ENCODE measurements at places on chromosomes 6 and 20.

DNA sequence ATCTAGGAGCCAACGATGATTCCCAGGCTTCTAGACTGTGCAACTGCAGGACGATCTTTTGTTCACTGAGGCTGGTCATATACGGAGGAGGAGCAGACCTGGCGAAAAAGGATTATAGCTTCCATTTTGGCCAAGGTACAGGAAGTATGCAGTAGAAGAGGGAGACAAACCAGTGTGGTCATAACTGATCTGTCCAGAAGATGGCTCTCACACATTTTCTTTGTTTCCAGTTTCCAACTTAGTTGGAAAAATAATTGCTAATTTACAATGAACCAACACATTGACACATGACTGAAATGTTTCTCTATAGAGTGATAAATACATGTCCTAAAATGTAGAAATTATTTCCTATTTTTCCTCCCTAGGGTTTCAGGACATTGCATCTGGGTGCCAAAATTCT, 364.1 kb upstream of the BTBD3 start:
- no peak for DNase-seq

GRCh38 chr6:169789944-169790927, 38.8 kb downstream of the ERMARD start:
- DNase-seq = peak; percentile 62

- DNase-seq = no peak
Measured at GRCh38 chr20:7637184-7637583, 303.1 kb downstream of the HAO1 start.

DNA sequence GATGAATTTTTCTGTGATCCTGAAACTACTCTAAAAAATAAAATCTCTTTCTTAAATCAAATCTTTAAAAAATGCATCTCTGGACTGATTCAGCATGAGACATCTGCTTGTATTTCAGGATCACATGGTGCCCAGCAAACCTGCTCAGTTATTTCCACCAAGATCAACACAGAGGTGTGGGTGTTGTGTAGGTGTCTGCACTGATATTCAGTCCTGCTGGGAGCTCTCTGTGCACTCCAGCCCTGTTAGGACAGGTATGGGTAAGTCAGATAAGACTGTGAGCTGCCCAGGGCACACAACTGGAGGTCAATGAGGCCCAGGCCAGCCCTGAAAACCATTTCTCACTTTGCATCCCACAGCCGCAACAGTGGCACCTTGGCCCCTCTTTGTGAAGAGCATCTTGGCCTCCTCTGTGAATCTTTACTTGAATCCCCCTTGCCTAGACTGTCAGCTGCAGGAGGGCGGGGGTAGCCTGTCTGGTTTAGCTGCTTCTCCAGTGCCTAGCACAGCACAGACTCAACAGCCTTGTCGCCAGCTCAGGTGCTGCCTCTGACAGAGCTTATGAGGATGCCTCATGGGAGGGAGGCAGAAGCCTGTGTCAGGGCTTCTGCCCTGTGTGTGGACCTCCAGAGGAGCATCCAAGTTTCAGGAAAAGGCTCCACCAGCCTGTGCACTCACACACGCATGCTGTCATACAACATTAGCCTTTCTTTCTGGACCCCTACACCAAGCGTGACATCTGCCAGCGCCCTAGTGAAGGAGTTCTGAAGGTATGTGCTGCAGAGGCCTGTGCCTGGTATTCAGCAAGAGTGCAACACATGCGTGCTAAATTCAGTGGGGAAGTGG, 187.6 kb upstream of the CST7 start:
- DNase-seq = no peak

DNA sequence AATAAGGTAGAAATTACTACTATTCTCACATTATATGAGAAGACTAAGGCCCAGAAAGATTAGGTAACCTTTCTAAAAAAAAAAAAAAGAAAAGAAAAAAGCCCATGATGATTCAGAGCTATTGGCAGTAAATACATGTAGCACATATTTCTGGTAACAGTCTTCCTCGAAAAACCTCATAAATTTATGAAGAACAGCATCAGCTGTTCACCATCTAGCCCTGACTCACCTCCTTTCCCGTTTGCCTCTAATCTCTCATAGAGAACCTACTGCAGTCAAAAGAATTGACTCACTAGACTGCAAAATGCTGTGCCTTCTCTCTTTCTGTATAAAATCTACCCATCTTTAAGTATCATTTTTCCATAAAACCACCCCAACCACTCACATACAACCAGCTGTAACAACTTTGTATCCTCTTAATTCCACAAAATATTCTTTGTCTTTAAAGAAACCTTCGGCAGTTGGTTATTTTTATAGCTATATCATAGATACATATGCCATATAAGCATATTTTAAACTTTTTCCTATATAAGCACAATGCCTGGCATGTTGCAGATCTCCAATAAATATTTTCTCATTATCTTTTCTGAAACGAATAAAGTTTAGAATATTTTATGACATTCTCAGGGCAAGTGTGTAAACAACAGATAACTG, 152.7 kb upstream of the ENPP5 start:
- no peak for DNase-seq

DNA sequence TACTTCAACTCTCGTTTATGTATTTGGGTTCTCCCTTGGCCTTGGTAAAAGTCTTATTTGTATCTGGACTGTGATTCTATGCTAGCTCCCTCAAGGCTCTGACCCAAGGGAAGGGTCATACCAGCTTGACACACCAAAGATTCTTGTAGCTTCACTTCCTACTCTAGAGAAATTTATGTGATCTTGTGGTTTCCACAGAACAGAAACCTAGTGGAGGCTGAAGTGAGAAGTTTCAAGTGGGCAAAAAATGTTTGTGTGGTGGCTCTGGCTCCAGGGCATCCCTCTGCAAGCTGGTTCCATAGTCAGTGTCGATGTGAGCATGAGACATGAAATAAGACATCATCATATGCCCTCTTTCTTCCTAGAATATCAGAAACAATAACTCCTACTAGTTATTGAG, 48.1 kb upstream of the TNFRSF21 start:
- no peak for DNase-seq

- no peak for DNase-seq
Measured at GRCh38 chr6:118186672-118187567, 279.9 kb downstream of the SLC35F1 start.

DNA sequence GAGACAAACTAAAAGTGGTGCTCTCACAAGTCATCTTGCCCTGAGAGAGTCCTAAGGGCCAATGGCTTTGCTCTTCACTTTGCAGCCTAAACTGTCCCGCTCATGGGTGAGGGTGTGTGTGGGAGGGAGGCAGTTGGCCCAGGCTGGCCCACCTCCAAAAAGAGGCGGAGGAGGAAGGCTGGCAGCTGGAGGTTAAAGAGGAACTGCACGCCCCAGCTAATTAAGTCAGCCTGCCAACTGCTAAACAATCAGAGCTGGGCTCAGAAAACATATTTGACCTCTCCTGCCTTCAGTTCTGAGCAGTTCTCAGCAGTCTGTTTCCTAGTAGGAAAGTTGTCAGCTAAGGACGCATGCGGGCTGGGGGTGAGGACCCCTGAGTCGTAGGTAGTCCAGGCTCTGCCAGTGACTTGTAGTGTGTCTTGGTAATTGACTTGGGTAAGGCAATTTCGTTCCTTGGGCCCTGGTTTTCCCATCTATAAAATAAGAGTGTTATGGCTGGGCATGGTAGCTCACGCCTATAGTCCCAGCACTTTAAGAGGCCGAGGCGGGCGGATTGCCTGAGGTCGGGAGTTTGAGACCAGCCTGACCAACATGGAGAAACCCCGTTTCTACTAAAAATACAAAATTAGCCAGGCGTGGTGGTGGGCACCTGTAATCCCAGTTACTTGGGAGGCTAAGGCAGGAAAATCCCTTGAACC, 17.0 kb downstream of the GSS start:
- no peak for DNase-seq

- DNase-seq = no peak
Measured at GRCh38 chr6:44082872-44083321, 44.4 kb downstream of the MRPL14 start.

DNA sequence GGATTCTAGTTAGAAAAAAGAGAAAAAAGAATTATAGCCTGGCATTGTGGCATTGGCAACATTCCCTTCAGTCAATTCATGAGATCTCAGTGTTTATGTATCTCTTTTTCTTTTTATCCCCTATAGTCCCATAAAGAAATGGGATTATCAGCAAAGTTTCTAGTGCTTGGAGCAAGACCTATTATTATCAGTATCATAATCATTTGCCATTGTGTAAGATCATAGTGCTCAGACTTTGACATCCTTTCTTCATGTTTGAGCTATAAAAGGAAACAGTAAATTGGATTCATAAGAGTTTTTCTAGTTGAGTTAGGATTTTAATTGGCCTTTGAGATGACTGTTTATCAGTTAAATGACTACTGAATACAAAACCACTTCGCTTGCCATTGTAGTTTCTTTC, 295.6 kb downstream of the GRIK2 start:
- DNase-seq = no peak

DNA sequence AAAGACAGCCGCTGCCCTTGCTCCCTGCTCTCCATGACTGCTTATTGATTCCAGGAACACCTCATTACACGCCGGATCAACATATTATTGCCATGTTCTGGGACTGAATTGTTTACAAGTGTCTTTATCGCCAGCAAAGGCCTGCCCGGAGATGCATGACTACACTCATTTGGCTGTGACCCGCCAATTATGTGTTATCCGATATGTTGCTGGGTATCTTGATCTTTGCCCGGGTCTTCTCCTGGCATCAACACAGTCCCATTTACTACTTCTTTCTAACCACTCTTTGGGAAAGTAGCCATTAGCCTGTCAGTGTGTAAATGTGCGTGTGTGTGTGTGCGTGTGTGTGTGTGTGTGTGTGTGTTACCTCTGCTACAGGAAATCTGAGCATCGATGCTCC, 15.4 kb downstream of the LINC00237 start:
- no peak for DNase-seq

- DNase-seq = no peak
Measured at GRCh38 chr6:82144007-82144851, 103.3 kb downstream of the IBTK start.

DNA sequence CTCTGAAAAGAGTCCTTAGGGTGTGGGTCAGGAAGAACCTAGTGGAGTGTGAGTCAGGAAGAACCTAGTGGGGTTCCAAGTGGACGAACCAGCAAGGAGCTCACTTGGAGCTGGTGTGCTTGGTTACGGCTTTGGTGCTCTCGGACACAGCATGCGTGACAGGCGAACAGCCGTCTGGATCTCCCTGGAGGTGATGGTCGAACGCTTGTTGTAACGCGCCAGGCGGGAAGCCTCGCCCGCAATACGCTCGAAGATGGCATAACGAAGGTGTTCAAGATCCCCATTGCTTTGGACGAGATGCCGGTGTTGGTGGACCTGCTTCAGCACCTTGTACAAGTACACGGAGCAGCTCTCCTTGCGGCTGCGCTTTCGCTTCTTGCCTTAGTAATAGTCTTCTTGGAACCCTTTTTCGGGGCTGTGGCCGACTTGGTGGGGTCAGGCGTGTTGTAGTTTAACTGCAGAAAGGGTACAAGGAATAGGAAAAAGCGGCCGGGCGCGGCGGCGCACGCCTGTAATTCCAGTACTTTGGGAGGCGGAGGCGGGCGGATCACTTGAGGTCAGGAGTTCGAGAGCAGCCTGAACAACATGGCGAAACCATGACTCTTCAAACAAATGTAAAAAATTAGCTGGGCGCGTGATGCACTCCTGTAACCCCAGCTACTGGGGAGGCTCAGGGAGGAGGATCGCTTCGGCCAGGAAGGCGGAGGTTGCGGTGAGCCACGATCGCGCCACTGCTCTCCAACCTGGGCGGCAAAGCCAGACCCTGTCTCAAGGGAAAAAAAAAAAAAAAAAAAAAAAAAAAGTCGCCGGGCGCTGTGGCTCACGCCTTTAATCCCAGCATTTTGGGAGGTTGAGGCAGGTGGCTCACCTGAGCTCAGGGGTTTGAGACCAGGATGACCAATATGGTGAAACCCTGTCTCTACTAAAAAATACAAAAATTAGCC, 48.0 kb downstream of the OR2B2 start:
- DNase-seq = no peak

- DNase-seq = no peak
Measured at GRCh38 chr6:259901-260508, 32.3 kb upstream of the DUSP22 start.

DNA sequence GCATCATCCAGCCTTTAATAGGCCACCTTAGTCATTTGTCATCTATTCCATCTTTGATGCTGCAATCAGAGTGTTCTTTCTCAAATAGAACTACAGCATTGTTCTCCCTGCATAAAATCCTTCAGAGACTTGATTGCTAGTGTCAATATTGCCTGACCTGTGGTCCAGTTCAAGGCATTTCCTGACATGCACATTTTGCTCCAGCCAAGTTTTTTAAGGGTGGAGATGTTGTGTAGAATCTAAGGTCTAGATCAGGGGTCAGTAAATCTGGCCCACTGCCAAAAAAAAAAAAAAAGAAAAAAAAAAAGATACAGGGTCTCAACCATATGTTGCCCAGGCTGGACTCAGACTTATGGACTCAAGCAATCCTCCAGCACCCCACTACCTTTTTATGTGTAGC, 354.4 kb downstream of the FRK start:
- DNase-seq = no peak

- DNase-seq = no peak
Measured at GRCh38 chr20:654417-654750, 1.4 kb upstream of the SRXN1 start.

- DNase-seq = no peak
Measured at GRCh38 chr6:34731393-34732060, 25.8 kb upstream of the SNRPC start.

GRCh38 chr6:41037107-41037900, 1.7 kb downstream of the UNC5CL start:
- DNase-seq = no peak

- DNase-seq = no peak
Measured at GRCh38 chr20:33839591-33839990, 28.4 kb downstream of the CHMP4B start.

DNA sequence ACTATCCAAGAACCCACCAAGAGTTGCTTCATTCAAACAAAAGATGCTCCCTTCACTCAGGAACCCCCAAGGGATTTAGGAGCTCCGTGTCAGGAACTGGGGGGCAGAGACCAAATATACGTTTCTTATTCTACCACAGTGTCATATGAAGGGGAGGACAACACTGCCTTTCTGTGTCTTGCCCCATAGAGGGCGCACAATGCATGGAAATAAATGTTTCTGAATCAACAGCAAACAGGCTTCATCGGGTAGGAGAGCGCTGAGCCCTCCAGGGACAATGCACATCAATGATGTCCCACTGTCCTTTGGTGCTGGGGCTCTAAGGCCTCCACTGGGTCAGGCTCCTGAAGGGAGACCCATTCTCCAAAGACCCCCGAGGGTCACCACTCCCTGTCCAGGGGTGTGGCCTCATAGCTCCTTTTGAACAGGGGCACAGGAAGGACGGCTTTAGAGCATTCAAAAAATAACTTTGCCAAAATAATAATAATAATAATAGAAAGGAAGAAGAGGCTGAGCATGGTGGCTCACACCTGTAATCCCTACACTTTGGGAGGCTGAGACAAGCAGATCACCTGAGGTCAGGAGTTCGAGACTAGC, 31.1 kb downstream of the PLG start:
- no peak for DNase-seq

DNA sequence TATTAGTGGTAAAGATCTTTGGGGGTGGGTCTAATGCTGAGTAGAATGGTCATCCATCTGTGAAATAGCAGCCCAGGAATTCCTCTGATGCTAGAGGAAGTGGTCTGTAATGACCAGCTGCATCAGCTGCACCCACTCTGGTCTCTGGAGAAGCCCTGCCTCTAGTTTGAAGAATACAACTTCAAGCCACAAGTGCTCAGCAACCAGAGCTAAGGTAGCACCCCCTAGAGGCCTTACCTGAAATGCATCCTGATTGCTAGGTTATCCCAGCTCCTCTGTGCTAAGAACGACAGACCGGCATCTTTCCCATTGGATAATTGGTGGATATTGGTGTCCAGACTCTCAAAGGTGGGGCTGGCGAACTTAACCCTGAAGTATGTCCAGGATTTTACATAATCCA, 58.2 kb downstream of the DNAH8 start:
- no peak for DNase-seq

- no peak for DNase-seq
Measured at GRCh38 chr6:135358985-135359384, 138.6 kb downstream of the AHI1 start.

Measured in effector CD4-positive, alpha-beta T cell (primary cell).